ENCODE measurements at places on chromosomes 3 and 15. TPM values are rescaled to one million over a fixed set of nuclear protein-coding genes. Genes with fewer than 3 reads are reported as not detected.

GRCh38 chr3:35448681-35449080, 190.6 kb upstream of the ARPP21 start:
- DNase-seq = no peak

DNA sequence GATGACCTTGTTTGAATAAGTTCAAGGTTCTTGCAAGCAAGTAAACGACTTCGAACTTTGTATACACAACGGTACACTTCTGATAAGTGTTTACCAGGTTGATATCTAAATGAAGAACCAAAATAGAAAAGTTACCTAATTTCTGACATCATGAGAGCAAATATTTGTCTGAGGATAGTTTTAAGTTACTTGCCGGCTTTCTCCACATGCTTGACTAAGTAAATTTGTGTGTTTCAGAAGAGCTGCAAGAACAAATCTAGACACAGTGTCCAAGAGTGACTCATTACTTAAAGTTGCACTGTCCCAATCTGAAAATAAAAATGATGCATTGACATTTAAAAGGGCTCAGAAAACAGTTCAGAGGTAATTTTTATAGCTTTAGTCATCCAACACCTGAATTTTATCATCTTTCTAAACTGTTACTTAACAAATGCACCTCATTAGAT, 115.1 kb downstream of the HERC1 start:
- DNase-seq = no peak

DNA sequence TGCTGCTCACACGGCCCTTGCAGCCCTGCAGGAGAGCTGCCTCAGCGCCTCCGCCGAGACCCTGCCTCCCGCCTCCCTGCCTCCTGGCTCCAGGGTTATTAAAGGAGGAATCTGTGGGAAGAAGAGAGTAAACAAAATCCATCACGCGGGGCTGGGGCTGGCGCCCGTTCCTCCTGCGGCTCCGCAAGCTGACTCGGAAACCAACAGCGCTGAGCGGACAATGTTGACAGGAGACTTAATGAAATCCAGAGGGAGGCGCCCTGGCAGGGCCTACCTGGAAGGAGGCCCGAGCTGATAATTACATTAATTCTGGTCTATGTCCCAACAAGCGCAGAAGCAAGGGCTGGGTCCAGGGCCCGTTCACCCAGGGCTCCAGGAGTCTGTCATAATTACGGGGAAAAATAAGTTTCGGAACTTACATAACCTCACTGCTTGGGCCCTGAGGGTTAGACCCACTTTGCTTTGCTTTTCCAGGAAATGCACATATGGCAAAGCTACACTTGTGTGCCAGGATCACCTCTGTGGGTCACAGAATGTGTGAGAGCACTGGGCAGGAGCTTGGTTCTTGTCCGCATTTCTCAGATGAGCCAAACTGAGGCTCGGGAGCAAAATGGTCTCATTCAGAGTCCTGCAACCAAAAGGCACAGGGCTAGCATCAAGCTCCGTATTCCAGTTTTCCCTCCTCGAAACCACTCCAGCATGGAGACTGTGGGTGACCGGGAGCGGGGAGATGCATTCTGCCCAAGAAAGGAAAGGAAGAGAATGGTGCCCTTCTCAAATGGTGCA, 43.8 kb upstream of the SLC6A6 start:
- DNase-seq = peak; percentile 61

GRCh38 chr15:59329091-59329490, 43.6 kb downstream of the MYO1E start:
- DNase-seq = no peak

DNA sequence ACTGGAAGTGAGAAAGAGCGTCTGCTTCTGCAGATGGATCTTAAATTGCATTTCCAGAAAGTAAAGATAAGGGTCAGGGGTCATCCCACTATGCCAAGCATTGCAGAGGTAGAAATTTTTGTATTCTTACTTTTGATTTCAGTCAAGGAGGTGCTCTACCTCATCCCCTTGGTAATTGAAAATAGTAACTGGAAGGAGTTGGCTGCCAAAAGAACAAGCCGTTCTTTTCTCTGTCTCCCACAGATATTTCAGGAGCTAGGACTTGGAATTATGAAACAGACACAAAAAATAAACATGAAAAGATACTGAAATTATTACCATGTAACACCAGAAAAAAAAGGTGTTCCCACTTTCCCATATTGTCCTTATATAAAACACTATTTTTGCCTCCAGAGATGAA, 309.9 kb upstream of the UMPS start:
- DNase-seq = no peak

GRCh38 chr15:44319385-44319784, 30.9 kb downstream of the GOLM2 start:
- DNase-seq = no peak

DNA sequence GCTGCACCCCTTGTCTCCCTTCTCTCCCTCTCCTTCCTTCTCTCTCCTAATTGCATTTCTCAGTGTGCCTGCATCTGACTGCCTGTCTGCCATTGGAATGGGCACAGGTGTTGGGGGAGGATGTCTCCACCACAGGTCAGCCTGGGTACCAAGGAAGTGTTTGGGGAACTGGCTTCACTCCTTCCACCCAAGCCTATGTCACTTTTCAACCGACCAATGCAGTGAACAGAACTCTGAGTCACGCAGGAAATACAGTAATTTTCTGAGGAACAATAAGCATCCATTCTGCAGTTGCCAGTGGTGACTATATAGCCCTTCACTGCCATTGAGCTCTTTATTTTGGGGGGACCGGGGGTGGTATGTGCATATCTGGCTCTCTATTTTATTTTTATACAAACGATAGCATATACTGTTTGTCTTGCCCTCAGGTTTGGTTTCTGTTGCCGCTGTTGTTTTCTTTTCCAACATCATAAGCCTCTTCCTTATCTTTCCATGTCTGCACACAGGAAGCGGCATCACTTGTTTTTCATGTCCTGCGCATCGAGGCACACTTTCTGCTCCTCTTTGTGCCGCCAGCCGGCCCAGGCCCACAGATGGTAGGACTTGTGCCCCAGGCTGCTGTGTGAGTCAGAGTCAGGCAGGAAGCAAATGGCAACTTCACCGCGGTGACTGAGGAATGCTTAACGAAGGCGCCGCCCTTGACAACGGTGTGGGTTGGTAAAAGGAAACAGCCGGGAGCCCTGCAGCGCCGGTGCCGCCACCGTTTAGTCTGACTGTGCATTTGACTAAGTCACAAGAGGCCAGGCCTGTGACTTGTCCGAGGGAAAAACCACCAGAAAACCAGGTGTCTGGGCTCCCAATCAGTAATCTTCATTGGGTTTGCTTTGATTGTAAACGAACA, 21.1 kb upstream of the CDCP1 start:
- DNase-seq = peak; percentile 87

- no peak for DNase-seq
Measured at GRCh38 chr15:47618241-47618640, 99.1 kb upstream of the SEMA6D start.

DNA sequence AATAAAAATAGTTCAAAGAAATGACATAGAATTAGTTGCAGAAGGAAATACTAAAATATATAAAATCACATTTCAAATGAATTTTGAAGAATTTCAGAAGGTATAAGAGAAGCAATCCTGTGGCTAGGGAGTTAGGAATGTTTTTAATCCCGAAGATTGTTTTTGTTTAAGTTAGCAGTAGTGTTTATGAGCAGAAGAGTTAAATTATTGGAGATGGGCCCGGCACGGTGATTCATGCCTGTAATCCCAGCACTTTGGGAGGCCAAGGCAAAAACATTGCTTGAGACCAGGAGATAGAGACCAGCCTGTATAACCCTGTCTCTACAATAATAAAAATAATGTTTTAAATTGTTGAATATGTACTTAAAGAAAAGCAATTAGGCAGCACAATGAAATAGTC, 432.5 kb downstream of the MFSD1 start:
- DNase-seq = no peak

DNA sequence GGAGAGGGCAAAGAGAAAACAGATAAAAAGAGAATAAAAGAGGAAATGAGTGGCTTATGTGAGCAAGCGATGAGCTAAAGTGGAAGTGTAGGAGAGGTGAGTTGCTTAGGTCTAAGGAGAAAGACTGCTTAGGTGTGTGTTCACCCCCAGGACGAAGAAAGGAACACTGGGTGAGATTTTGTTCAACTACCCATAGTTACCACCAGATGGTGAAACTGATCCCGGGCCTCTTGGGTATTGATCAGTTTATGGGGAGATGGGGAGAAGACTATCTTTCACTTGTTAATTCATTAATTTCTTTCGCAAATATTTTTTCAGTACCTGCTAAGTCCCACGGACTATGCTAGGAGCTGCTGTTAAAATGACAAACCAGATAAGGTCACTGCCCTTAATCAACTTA, 33.9 kb downstream of the GAP43 start:
- no peak for DNase-seq

DNA sequence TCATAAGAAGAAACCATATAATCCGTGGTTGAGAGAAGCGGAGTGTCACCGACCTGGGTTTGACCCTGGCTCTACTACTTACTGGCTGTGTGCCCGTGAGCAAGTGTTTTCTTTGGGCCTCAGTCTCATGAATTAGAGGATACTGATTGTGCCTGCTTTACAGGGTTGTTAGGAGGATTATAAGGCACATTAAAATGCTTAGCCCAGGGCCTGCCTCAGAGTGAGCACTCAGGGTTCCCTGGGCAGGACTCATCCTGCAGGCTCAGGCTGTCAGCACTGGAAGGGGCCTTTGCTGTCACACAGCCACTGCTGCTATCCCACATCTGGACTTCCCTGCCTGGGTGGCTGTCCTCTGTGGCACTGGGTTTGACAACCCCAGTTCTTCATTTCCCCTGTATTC, 4.7 kb downstream of the PLA2G4F start:
- DNase-seq = no peak

DNA sequence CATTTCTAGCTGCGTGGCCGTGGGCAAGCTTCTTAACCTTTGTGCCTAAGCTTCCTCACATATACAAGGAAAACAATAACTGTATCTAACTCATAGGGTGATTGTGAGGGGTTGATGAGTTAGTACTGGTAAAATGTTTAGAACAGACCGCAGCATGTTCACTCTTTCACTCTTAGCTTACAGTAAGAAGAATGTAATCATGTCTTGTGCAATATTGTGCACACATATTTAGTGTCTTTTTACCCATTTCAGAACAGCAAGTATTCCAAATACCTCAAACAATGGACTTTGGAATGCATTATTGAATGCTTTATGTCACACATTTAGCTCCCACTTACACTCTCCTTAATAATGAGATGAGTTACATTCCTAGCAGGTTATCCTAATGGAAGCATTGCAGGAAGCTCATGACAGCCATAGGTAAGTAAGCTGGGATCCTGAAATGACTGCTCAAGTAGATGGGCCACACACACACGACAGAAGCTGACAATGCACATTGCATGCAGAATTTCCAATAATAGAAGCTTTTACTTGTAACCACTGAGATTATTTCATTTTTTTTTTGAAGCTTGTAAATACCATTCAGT, 468.9 kb upstream of the WNT5A start:
- DNase-seq = no peak

DNA sequence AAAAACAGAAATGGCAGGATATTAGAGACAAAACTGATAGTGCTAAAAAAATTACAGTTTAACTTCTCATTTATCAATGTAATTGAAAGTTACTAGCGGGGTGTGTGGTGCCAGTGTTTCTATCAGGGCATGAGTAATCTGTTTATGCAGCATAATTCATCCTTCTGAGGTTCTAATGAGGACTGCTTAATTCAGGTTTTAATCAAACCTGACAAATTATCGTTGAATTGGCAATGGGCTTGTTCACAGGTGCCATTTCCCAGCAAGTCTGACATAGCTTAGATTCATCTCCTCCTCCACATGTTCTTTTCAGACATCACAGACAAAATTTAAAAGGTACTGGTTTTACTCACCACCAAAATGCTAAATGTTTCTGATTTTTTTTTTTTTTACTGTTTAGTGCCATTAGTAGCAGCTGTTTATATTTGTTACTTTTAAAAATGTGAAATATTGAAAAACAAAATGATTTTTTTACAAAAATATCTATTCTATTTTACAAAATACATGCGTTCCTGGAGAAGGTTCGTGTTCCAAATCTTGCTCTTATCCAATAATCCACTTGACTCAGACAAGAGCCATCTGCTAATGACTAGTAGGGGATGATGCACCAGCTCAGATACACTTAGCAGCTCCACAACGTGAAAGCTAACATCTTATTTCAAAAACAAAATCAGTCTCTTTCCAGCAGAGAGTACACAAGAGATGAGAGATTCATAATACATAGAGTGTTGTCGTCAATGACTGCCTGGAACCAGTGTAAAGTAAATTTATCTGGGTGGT, 447.7 kb upstream of the DPPA4 start:
- no peak for DNase-seq

- DNase-seq = no peak
Measured at GRCh38 chr15:39709941-39710340, 72.7 kb downstream of the FSIP1 start.

GRCh38 chr3:4245671-4246070, 57.5 kb upstream of the SETMAR start:
- DNase-seq = no peak

DNA sequence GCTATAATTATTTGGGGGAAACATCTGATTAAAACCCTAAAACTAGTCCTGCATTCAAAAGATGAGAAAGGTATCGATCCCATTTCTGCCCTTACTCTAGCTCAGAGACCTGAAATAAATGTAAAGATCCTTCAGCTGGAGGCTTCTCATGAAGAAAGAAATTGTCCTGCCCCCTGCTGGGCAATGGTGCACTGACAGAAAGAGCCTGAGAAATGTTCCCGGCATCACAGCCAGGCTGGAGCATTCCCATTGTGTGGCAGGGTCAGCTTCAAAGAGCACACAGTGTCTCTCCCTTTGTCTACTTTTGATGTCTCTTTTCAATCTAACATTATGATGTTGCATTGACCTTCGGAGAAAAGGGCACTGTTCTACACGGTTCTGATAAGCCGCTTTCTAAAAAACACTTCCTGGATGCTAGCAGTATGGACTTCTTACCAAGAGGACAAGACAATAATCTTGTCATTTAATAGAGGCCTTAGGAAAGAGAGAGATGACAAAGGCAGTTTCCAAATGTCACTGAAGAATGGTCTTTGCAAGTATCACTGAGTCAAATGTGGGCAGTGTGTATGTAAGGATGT, 287.5 kb downstream of the MAGI1 start:
- DNase-seq = peak; percentile 72

DNA sequence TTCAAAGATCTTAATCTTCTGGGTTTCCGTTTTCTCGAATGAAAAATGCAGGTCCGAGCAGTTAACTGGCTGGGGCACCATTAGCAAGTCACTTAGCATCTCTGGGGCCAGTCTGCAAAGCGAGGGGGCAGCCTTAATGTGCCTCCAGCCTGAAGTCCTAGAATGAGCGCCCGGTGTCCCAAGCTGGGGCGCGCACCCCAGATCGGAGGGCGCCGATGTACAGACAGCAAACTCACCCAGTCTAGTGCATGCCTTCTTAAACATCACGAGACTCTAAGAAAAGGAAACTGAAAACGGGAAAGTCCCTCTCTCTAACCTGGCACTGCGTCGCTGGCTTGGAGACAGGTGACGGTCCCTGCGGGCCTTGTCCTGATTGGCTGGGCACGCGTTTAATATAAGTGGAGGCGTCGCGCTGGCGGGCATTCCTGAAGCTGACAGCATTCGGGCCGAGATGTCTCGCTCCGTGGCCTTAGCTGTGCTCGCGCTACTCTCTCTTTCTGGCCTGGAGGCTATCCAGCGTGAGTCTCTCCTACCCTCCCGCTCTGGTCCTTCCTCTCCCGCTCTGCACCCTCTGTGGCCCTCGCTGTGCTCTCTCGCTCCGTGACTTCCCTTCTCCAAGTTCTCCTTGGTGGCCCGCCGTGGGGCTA, at the start of the genes B2M and PATL2:
B2M (plus strand) TSS at position 422 of the 647 bp plus-strand sequence; CDS start at position 452, 30 bp downstream.
PATL2 (minus strand) TSS at position 228 of the 647 bp plus-strand sequence. CDS start 34,833 bp downstream, outside the sequence.
- peak; percentile 98 for DNase-seq

YEATS2 gene
- total RNA-seq = 20.5 TPM

PCSK6 gene
- total RNA-seq = 7.3 TPM

KCNAB1 gene
- 6.6 TPM for total RNA-seq

CLDN16 gene
- total RNA-seq = 27.3 TPM

NUP210 gene
- total RNA-seq = 22.9 TPM

CCDC191 gene
- total RNA-seq = 11.7 TPM

FHIT gene
- 20.2 TPM for total RNA-seq

DAZL gene
- total RNA-seq = not detected

All from kidney (tissue), 22 donors.